ENCODE measurements at places on chromosomes 4 and X.

DNA sequence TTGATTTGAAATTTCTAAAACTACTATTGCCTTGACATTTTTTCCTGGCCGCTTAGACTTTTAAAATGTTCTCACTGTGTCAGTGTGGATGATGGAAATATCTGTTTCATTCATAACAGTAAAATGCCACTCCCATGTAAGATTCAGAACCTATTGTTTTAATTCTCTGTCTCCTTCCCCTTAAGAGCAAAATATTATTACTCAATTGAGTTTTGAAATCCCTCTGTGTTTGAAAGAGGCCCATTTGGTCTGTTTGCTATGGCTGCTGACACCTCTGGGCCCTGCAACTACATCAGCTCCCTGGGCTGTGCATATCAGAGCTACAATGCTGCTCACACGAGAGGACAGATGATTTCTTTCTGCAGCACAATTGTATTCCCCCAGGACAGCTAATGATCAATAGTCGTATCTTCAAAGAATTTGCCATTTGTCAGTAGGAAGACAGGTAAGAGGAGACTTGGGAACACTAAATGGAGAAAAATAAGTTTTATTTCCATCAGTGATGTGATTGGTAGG lies 388.0 kb upstream of the GALNT7 start:
- no peak for DNase-seq

DNA sequence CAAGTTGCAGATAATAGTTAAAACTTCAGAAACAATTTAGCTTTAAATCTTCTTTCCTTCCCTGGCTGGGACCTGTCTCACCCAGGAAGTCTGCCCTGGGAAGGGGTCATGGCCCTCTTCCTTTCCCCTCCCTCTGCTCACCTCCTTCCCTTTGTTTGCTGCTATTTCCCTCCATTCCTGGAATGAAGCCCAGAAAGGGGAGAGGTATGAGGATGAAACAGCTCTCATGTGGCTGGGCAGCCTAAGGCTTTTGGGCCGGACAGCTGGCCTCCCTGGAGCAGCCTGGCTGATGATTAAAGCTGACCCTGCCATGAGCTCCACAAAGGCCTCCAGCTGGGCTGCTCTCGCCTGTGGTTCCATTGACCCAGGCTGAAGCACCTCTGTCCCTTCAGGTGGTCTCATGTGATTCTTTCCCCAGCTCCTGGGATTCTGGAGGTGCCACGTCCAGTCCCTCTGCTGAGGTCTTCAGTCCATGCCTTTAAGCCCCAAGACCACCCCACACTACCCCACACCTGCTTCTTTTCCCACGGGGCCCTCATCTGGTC lies 202.1 kb downstream of the PTTG2 start:
- no peak for DNase-seq

GRCh38 chr4:119059221-119059620 lies 76.4 kb upstream of the MYOZ2 start:
- no peak for DNase-seq

DNA sequence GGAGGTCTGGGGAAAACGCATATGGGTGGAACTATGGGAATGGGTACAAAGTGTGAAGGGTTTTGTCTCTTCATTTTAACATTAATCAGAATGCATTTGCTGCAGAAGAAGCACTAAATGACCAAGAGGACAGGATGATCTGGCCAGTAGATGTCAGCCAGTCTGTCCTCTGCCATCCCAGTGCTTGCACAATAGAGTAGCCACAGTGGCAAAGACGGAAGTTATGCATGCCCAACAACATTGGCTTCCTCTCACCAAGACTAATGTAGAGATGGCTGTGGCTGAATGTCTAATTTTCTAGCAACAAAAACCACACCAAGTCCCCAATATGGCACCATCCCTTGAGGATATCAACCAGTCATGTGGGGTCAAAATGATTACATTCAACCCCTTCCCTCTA lies 45.0 kb upstream of the ARHGEF6 start:
- DNase-seq, result no peak

- DNase-seq, result peak; percentile 29
These were observed 2.8 kb downstream of the VEGFC start for GRCh38 chr4:176789955-176790354.

DNA sequence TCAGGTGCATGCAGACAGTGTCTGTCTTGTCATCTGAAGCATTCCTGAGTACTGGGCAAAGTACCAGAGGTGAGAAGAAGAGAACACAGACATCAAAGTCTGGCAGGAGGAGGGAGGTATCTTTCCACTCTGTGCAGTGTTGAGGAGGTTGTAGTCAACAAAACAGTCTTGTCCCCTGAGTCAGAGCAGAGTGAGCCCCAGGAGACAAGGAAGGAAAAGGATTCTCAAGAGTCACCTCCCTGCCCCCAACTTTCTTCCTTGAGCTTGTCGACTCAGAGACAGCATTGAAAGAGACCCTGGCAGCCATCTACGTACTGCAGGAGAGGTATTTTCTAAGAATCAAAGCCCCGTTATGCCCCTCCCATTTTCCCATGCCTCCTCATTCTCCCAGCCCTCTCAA lies 4.4 kb upstream of the SRPX start:
- no peak for DNase-seq

- peak; percentile 1 for DNase-seq
These were observed 121.1 kb upstream of the NDST4 start for GRCh38 chr4:115234405-115235093.

DNA sequence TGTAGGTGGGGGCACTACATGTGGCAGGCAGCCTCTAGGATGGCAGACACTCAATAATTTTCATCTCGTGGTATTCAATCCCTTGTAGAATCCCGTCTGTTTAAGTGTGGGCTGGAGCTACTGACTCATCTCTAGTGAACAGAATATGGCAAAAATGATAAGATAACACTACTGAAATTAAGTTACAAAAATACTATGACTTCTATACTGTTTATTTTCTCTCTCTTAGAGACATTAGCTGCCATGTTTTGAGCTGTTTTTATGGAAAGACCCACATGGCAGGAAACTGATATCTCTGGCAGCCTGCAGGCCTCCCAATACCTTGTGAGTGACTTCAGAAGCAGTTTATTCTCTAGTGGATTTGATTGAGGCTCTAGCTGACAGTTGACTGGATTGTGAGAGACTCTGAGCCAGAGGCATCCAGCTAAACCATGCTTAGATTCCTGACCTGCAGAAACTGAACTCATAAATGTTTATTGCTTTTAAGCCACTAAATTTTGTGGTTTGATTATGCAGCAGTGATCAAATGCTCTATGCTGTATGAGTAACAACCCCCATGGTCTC lies 298.8 kb upstream of the CTSO start:
- DNase-seq, result no peak

GRCh38 chrX:107804427-107804826 lies 21.2 kb upstream of the MID2 start:
- DNase-seq, result no peak

GRCh38 chr4:120720354-120720934 lies 202.1 kb downstream of the PRDM5 start:
- no peak for DNase-seq

- DNase-seq, result no peak
These were observed 55.6 kb downstream of the SNCA start for GRCh38 chr4:89781321-89781720.

GRCh38 chr4:76782837-76783236 lies 115.1 kb downstream of the SOWAHB start:
- no peak for DNase-seq

DNA sequence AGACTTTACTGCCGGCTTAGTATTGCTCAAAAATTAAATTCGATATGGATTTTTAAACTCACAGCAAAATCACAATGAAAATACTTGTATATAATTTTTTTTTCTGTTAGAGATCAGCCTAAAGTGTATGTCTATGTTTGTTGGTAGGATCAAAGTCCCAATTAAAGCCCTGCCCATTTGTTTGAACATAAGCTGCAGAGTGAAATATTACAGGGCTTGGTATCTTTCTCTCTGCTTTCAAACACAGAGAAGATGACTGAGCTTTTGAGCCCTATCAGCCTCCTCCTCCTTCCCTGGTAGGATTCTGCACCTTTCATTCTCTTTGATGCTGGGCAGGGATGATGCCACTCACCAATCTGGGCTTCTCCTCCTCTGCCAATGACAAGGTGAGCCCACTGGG lies 345.4 kb downstream of the PPP1R2C start:
- no peak for DNase-seq

DNA sequence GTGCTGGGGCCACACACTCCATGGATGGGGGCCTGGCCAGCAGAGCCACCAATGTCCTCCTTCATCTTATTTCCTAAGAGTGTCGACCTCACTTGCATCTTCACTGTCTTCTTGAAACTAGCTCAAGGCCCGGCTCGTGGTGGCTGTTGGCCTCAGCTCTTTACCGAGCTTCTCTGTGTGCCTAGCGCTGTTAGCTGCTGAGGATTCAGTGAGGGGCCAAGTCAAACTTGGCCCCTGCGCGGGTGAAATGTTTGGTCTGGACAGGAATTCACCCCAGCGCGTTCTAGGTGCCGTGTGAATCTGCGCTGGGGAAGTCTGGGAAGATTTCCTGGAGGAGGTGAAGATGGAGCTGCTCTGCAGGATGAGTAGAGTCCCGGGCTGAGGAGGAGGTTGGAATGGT lies 8.5 kb downstream of the SORCS2 start:
- no peak for DNase-seq

DNA sequence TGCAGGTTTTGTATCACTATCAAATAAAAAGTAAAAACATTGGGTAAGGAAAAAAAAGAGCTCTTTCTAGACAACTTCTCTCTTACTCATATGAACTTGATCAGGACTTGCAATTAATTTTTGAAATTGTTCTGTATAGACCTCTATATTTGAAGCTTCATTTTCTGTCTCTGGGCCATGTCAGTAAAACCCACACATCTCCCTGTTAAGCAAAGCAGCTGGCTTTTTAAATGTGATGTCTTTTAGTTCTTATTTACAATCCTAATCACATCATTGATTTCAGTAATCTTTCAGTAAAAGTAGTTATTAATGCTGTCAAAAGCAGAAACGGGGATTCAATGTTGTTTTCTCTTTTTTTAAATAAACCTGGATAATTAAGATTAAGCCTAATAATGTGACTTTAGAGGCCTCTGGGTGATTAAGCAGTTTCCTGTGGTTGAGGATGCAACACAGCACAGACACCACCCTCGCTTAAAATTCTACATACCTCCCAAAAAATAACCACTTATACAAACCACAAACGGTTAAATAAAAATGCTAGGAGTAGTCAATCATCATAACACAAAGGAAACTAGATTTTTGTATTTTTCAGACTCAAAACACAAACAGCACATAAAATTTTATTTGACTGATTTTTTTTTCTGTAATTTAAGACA lies 5.2 kb upstream of the PCDH10 start:
- DNase-seq, result no peak

- no peak for DNase-seq
These were observed 52.3 kb downstream of the MEPE start for GRCh38 chr4:87884976-87885549.

DNA sequence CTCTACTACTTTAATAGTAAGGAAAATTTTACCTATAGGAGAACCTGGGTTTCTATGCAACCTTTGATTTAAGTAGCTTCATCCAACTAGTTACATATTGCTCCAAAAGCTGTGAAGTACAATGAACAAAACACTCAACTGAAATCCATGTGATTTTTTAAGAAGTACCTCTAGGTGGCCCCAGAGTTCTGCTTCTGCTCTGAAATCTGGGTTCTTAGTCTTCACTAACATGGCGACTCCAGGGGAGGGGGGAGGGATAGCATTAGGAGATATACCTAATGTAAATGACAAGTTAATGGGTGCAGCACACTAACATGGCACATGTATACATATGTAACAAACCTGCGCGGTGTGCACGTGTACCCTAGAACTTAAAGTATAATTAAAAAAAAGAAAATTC lies 73.4 kb upstream of the MAGEB2 start:
- DNase-seq, result no peak

DNA sequence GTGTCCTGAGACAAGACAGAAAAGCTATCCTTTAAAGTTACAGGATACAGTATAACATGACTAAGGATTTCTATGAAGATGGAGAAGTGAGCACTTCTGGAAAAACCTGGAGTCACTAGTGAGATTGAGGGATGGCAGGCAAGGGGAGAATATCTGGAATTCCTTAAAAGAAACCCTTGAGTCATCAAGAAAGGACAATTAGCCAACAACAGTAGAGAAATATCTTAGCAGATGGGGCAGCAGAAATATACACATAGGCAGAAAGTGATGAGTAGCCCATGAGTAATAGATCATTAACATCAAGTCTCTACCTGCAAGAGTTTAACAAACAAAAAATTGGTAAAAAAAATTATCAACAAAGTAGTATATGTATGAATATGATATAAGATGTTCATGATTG lies 858.8 kb upstream of the FRG1 start:
- DNase-seq, result no peak

GRCh38 chrX:56281789-56282188 lies 49.6 kb downstream of the KLF8 start:
- DNase-seq, result peak; percentile 44

DNA sequence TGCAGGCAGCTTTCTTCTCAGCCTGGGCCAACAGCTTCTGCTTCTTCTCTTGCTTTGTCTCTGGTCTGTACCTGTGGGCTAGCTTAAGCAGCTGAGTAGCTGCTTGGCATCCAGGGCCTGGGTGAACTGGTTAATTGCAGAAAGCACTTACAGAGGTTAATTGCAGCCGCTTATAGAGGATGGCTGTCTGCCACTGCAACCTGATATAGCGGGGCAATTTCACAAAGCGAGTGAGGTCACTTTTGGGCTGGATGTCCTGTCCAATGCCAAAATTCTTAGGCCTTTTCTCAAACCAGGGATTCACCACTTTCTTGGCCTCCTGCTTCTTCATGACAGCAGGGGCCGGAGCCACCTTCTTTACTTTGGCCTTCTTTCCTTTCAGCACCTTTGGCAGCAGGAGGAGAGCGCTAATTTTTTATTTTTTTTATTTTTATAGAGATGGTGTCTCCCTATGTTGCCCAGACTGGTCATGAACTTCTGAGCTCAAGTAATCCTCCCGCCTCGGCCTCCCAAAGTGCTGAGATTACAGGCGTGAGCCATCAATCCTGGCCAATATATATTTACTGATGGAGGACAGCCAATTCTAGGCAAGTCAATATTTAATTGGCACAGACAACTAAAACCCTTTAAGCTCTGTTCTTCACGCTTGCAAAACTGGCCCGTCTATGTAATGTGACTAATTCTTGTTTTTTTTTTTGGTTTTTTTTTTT lies 61.0 kb downstream of the ENOPH1 start:
- no peak for DNase-seq

DNA sequence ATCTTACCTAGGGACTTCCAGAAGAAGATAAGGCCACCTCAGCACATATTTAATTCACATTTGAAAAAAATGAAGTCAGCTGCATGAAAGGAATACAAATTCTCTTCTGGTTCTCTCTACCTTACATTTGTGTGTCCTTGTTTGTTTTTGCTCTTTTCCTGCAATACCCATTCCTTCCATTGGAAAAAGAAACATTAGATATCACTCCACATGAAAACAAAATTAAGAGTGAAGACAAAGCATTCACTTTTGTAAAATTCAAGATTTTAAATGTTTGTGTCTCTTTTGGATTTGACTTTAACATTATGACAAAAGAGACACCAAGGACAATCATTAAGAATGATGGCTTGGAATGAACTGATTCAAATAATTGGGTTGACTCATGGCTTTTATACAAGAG lies 1351.8 kb downstream of the FSTL5 start:
- no peak for DNase-seq

GRCh38 chr4:55876387-55876786 lies 22.9 kb downstream of the EXOC1 start:
- DNase-seq, result no peak

- DNase-seq, result no peak
These were observed 1233.4 kb upstream of the ADGRL3 start for GRCh38 chr4:59966758-59967157.

Data from T-helper 1 cell (primary cell).